ENCODE measurements at places on chromosomes 4 and X.

DNA sequence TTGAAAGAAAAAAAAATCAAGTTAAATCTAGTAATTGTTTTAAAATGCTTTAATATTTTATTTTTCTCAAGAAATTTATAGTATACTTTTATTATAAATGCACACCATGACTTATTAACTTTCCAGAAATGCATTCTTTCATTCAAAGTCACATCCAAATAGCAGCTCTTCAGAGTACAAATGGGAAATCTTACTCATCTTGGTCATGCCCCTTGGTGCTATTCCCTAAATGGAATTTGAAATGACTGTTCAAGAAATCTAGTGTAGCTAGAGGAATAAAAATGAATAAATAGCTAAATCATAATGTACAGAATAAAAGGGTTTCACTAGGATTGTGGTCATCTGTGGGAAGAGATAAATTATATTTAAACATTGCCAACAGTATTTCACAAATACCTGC is 1139.7 kb downstream of the PCDH18 start:
- no peak for DNase-seq

DNA sequence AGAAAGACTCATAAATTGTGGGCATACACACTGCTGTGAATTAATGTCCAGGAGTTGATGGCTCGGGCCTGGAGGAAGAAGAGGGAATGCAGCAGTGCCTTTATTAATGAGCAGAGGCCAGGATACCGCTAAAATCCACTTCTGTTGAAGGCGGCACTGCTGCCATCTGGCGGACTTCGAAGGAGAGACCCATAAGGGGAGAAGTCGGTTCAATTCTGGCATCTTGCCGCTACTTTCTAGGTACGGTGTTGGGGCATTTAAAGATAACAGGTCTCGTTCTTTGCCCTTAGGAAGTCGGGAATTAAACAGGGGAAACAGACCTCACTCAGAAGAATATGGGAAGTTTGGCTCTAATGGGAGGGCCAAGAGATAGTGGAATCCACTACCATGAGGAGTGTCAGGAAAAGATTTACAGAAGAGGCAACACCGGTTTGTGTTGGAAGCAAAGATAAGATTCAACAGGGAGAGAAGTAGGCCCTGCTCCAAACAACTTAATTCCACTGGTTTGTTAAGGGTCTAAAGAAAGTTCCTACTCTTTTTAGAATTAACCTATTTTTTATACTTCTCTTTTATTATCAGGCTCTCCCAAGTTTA is 133.6 kb upstream of the GIMD1 start:
- no peak for DNase-seq

GRCh38 chr4:17854036-17854435 is 43.3 kb downstream of the NCAPG start:
- no peak for DNase-seq

DNA sequence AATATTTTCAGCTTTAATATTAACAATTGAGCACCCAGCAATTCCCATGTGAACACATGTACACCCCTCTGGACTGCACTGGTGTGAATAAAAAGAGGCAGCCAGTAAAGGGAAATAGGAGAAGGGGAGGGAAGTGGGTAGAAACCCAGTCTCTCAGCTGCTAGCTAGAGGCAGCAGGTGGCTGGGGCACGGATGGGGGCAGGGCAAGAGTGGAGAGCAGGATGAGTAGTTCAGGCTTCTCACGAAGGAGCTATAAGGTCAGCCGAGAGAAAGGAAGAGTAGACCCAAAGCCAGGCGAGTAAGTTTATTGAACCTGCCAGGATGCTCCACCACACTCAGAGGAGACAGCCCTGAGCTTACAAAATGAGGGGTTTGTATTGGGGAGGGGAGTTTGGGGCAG is 184.8 kb upstream of the MTMR8 start:
- DNase-seq, result no peak

- no peak for DNase-seq
These were observed 36.4 kb upstream of the MSANTD1 start for GRCh38 chr4:3212391-3213105.

DNA sequence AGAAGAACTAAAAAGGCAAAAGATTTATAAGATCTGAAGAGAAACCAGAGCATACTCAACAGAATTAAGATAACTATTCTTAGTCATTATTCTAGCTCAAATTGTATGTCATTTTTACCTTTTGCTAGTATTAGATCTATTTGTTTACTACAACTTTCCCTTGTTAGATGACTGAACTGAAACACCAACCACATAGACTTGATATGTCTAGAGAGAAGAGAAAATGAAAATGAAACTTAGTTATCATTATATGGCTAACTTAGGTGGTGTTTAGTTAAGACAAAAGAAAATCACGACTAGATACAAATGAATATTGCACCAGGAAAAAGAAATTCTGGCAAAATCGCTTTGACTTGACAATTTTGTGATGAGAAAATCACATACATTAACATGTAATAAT is 690.8 kb downstream of the PCDH18 start:
- DNase-seq, result no peak

DNA sequence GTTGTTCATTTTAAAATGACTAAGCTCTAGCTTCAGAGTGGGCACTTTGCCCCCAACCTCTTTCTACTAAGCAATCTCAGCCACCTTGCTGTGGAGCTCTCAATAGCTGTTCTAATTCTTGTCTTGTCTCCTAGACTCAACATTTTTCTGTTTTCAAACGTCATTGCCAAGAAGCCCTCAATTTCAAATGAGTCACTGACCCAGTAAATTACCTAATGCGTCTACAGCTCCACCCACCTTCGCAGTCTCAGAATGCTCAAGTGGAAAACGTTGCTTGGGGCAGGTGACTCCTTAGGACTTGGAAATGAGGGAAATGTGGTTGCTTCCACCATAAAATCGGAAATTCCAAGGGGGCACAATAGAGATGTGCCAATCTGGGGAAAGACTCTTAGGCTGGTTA is 59.0 kb downstream of the ING2 start:
- no peak for DNase-seq
